ENCODE measurements at places on chromosomes 2 and 18.
A peak's percentile ranks its signal among the peaks of the same experiment; 100 is the strongest.

DNA sequence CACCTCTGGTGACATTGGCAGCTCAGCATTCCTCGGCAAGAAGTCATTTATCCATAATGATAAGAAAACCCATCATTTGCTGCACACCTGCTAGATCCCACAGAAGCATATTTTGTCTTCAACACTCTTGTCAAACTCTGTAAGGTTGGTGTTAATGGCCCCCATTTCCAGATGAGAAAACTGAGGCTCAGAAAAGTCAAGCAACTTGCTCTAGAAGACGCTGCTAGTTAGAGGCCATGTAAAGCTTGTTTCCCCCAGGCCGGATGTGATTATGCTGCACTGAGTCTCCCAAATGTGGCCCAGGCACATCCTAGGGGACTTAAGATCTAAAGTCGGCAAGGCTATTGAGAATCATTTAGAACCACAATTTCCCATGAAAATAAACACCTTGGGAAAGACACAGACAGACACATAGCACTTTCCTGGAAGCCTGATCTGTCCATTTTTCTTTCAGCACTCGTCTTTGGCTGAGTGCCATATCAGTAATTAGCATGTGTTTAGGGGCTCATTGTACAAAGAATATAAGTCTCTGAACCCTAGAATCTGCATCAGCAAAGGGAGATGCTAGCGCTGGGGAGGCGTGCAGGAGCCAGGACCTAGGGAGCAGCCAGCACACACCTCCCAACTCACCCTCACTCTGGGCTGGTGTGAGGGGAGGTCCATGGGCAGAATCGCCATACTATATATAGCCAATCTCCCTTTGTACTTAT lies 39.3 kb downstream of the C1QL2 start:
- no peak for DNase-seq

DNA sequence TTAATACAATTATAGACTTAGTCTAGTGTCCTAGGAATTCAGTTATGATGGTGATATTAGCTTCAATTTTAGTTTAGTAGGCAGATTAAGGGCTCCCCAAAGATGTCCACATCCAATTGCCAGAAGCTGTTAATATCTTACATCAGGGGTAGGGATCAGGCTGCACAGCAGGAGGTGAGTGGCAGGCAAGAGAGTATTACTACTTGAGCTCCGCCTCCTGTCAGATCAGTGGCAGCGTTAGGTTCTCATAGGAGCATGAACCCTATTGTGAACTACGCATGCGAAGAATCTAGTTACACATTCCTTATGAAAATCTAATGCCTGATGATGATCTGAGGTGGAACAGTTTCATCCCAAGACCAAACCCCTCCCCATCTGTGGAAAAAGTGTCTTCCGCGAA lies 54.9 kb downstream of the NYAP2 start:
- DNase-seq, result no peak

GRCh38 chr2:4464634-4465266 lies 761.4 kb downstream of the DCDC2C start:
- DNase-seq, result no peak

DNA sequence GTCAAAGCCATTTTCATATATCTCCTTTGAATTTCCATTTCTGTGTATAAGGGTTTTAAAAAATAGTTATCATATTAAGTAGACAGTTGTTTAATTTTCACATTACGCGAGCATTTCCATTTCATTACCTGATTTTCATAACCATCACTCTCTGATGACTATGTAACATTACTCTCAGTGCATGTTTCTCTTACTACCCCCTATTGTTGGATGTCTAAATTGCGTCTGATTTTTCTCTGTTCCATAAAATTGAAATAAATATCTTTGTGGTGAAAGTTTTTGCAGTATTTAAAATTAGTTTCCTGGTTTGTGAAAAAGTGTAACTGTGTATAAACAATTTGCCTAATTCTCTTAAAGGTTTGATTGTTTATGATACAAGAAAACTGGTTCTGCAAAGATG lies 123.8 kb downstream of the MYO1B start:
- no peak for DNase-seq

- DNase-seq, result no peak
Observed at GRCh38 chr2:171566753-171567152, 44.5 kb downstream of the CYBRD1 start.

DNA sequence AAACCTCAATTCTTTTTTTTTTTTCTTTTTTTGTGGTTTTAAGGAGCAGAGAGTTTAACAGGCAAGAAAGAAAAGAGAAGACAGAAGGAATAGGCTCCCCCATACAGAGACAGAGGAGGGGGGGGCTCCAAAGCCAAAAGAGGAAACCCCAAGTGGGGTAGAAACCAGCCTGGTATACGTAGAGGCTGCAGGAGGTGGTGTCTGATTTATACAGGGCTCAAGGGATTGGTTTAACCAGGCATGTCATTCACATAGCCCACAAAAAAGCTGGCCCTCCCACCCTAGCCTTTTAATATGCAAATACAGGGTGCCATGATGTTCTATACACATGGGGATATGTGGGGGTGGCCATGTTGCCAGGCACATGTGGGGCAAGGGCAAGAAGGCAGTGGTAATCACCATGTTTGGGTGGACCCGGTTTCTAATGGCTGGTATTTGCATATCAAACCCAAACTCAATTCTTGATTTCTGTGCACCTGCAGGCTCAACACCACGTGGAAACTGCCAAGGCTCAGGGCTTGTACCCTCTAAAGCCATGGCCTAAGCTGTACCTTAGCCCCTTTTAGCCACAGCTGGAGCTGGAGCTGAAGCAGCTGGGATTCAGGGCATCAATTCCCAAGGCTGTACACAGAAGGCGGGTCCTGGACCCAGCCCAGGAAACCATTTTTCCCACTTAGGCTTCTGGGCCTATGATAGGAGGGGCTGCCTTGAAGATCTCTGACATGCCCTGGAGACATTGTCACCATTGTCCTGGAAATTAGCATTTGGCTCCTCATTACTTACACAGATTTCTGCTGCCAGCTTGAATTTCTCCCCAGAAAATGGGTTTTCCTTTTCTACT lies 170.3 kb downstream of the MAIP1 start:
- no peak for DNase-seq

DNA sequence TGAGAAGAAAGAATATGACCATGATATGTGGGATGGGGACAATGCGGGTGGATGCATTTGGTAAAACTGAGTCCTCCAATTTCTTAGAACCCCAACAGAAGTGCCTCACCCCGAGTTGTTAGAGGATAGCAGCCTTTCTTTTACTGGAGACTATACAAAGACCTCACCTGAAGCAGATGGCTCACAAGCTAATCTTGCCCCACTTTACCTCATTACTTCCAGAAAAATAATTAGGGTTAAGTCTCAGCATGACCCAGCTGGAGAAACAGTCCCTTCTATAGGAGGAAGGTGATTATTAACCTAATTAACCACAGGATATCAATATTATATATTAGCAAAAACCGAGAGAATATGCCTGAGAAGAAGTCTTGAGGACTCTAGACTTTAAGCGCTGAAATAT lies 128.4 kb downstream of the PDE1A start:
- no peak for DNase-seq

DNA sequence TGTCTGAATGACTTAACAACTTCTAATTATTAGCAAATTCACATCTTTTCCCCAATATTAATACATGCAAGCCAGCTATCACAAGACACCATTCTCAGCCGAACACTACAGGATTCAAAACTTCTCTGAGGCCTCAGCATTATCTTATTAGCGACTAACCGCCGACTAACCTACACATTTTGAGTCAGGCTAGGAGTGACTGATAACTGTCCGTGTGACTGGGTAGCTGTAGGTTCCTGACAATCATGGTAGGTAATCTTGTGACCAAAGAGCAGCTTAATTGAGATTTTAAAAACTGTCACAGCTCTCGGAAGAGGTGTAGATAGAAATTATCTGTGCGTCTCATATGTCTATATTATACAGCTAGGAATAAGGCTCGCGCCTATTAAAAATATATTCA lies 44.1 kb upstream of the SP5 start:
- DNase-seq, result no peak

DNA sequence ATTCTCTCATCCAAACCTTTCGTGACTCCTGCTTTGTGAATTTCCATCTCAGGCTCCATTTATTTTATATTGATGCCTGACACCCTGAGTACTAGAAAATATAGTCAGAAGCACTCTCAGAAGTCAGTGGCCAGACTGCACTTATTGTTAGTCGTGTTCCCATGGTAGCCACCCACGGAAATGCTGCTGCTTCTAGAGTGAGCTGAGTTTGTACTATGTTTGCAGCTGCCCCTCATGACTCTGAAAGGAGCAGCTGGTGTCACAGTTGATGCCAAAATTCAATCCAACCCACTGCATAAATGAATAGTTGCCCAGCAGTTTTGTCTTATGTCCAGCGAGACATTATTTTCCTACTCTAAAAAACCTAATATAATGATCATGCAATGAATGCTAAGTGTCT lies 265.2 kb upstream of the SPHKAP start:
- DNase-seq, result no peak

- no peak for DNase-seq
Observed at GRCh38 chr2:36967236-36967876, 1.0 kb upstream of the STRN start.

GRCh38 chr18:62486290-62486964 lies 36.4 kb upstream of the ZCCHC2 start:
- no peak for DNase-seq

DNA sequence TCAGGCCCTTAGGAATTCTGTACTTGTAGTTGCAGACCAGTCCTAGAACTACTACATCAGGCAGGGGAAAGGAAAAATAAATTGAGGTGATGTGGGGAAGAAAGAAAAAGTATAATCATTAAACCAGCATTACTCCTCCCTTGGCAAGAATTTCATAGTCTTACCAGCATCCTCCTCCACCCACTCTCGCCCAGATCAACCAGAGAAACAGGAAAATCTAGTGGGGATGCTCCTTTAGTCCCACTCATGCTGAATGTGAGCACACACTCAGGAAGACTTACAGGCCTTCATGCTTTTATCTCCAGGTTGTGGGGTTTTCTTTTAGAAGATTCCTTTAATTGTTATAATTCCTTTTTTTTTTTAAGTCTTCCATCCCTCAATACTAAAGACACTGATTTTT lies 129.3 kb upstream of the CCDC150 start:
- DNase-seq, result no peak

DNA sequence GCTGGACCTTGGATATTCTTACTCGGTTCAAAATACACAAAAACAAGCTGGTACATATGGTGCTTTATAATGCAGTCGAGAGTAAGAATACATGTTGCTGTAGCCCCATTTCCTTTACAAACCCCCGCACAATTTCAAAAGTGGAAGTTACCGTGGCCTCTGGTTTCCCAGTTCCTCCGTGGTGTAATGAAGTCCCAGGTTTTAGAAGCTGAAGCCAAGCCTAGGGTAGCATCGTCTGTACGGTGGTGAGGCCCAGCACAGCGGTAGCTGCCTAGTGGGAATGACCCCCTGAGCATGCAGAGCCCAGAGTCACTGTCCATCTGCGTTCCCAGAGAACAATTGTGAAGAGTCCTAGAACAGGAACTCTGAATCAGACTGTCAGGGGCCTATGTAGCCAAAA lies 171.8 kb downstream of the ASXL3 start:
- DNase-seq, result peak; percentile 28

- DNase-seq, result no peak
Observed at GRCh38 chr2:168574856-168575630, 119.0 kb downstream of the CERS6 start.

DNA sequence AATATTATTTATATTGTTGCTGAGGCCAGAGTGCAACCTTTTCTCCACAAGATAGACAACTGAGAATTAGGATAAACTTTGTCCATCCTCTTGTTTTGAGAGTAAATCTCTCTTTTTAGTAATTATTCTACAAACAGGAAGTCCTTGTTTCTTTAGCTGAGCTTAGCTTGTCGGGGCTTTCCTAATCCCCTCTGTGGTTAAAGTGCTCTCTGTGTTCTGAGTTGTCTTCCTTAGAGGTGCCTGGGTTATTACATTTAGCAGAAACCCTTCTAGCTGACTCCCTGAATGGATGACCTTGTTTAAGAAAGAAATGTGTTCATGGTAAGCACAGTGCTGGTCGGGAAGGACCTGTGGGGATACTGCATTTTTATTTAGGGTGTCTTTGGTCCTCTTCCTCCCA lies 12.7 kb downstream of the USP39 start:
- no peak for DNase-seq

- DNase-seq, result no peak
Observed at GRCh38 chr2:134892282-134893035, 26.2 kb upstream of the CCNT2 start.

- no peak for DNase-seq
Observed at GRCh38 chr2:203650860-203651613, 55.4 kb upstream of the CD28 start.

DNA sequence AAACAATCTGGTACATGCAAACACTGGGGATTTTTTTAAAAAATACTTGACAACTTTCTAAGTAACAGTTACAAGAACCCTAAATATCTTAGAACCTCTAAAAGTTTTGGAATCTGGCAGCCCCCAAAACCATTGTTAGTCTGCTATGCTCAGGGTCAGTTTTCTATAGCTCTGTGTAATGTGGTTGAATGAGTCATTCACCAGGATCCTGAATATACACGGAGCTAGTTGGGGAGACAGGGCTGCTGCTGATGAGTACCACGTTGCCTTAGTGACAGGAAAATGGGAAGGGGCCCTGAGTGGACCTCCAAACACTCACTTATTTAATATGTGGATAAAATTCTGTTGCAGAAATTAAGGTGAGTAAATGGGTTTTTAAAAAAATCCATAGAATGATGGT lies 36.9 kb upstream of the TANC1 start:
- no peak for DNase-seq

DNA sequence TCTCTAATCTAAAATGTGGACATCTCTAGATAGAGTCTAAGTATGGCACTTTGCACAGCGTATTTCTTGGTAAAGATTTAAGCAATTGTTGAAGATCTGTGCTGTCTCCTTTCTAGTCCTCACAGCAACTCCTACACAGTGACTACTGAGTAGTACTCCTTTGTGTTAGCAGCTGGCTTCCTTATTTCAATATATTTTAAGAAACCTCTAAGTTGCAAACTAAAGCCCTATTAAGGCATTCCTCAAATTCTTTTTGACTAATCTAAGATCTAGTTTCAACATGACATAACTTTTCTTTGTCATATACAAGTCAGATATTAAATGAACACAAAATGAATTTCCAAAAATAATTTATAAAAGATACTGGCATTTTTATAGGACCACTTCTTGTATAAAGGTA lies 121.8 kb upstream of the DNAJC10 start:
- DNase-seq, result no peak

GRCh38 chr2:227479865-227480475 lies 8.0 kb downstream of the AGFG1 start:
- DNase-seq, result no peak

DNA sequence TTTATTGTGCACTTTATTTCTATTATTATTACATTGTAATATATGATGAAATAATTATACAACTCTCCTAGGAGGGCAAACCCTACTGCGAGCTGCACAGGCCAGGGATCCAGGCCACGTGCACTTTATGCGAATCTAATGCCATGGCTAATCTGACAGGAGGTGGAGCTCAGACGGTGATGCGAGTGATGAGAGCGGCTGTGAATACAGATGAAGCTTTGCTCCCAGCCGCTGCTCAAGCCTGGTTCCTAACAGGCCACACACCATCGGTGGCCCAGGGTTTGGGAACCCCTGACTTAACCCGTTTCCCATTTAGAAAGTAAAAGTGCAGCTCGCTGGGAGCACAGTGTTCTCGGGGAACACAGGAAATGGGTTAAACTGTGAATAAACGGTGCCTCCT lies 40.8 kb upstream of the RAB6D start:
- no peak for DNase-seq

- DNase-seq, result no peak
Observed at GRCh38 chr2:112187805-112188596, 49.8 kb downstream of the FBLN7 start.
